ENCODE measurements at places on chromosomes 1 and 21. TPM values are rescaled to one million over a fixed set of nuclear protein-coding genes. Genes with fewer than 3 reads are reported as not detected.

DNA sequence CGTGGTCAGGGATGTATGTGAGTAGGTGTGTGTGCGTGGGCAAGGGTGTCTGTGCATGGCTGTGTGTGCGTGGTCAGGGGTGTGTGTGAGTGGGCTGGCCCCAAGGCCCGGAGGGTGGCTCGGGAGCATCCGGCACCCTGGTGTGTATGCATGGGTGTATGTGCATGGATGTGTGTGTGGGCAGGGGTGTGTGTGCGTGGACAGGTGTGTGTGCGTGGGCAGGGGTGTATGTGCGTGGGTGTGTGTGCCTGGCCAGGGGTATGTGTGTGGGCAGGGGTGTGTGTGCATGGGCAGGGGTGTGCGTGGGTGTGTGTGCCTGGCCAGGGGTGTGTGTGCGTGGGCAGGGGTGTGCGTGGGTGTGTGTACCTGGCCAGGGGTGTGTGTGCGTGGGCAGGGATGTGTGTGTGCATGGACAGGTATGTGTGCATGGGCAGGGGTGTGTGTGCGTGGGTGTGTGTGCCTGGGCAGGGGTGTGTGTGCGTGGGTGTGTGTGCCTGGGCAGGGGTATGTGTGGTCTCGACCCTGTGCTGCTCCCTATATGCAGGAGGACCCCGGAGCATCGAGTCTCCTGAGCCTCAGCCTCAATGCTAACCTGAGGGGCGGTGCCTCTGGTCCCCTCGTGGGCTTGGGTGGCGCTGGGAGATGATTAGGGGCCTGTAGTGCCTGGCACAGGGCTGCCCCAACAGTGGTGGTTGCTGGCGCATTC lies 16.3 kb downstream of the ARHGEF16 start:
- DNase-seq = no peak

Gene TFAP2E
- 0.07 TPM for polyA plus RNA-seq

GRCh38 chr1:22472596-22472995 lies 20.9 kb downstream of the ZBTB40 start:
- no peak for DNase-seq

GRCh38 chr1:85134583-85135391 lies 66.0 kb downstream of the SYDE2 start:
- DNase-seq = peak; percentile 46

All from BJ (cell line).